Esophagus squamous epithelium (tissue), 5 donors: ENCODE measurements at places on chromosomes 16 and 17. TPM values are rescaled to one million over a fixed set of nuclear protein-coding genes. Genes with fewer than 3 reads are reported as not detected.

DNA sequence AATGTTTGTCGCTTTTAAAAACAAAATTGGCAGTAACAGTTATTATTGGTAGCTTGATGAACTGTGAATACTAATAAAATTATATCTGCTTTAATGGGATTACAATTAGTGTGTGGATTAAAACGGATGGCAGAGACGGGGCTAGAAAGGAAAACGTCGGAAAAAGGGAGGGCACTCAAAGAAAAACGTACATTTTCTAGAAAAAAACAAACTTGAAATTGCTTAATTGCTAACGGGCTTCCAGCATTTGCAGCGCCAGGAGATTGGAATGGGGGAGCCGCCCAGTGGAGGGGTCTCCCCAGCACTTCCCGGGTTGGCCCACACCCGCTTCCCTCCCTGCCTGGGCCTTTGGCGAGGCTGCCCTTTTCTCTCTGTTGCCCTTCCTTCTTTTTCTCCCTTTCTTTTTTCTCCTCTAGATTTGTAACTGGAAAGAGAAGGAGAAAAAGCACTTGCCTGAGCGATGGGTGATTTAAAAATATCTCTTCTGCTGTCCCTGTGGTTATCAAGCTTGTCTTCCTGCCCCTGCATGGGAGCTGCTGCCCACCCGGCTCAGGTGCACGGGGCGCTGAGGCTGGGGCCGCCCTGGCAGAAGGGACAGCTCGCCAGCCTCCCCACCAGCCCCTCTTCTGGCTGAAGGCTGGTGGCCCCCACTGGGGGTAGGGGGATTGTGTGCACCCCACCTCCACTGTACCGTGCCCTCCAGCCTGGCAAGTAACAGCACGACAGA, 5.9 kb downstream of the BAHCC1 start:
- peaks cover 23% of the 10 kb centered on the region for H3K4me1 ChIP-seq
- peak overlapping the region; percentile 62 for H3K4me3 ChIP-seq
- peak overlapping the region; percentile 94 for H3K27ac ChIP-seq
- H3K27me3 ChIP-seq: no peaks in the 10 kb centered on the region
- no peaks in the 10 kb centered on the region for H3K36me3 ChIP-seq

DNA sequence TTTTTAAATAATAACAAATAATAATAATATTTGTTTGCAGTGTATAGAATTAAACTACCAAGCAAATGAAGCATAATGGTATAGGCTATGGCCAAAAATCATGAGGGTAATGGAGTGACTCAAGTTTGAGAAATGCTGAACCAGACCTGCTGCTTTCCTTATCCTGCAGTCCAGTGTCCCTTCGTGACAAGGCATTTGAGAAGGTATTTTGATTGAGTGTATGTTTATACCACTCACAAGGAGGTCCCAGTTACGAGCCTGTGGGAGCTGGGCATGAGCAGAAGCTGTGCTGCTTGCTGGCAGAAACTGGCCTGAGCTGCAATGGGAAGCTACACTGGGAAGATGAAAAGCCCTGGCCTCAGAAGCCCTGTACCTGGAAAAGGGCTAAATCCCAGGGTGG, 50.3 kb downstream of the GNAO1 start:
- no peak overlapping the region for H3K27ac ChIP-seq
- H3K27me3 ChIP-seq: no peaks in the 10 kb centered on the region
- DNase-seq: no peak
- H3K36me3 ChIP-seq: no peaks in the 10 kb centered on the region
- H3K4me3 ChIP-seq: no peak overlapping the region

GRCh38 chr17:70072546-70073309, 2.3 kb upstream of the KCNJ16 start:
- H3K27me3 ChIP-seq: no peaks in the 10 kb centered on the region
- no peak overlapping the region for H3K4me3 ChIP-seq
- H3K27ac ChIP-seq: no peak overlapping the region

DNA sequence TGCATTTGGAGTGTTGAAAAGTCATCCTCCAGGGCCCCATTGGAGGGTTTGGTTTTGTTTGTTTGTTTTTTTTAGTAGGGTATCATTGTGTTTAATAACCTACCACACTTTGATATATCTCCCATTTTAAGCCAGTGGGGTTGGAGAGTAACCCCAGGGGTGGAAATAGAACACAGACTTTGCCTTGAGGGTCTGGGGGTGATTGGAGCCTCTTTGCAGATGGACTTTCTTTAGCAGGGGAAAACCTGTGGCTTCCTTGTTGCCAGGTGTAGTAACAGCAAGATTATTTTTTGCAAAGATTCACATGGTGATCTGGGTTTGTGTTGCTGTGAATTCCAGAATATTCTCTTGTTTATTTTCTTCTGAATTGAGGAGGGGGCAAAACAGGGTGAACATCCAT, 1.5 kb downstream of the ABCC1 start:
- H3K4me3 ChIP-seq: peak overlapping the region; percentile 95
- no peaks in the 10 kb centered on the region for H3K36me3 ChIP-seq
- no peak for DNase-seq
- H3K4me1 ChIP-seq: peaks cover 18% of the 10 kb centered on the region

DNA sequence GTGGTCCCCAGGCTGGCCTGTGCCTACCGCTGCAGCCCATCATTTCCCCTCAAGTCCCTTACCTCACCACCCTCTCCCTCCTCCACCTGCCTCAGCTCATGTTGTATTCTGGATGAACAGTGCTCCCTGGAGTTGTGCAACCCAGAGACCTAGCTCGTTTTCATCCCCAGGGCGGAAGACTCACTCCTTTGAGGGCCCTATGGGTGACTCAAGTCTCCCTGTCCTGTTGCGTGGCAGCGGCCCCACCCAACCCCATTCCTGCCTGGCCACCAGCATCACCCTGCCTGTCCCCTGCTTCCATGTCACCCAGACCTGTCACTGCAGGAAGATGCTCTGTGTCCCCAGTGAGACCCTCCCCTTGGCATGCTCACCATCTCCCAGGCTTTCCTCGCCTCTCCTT, 3.3 kb downstream of the ALOX12B start:
- H3K36me3 ChIP-seq: no peaks in the 10 kb centered on the region
- peaks cover 74% of the 10 kb centered on the region for H3K27me3 ChIP-seq
- H3K4me1 ChIP-seq: peaks cover 27% of the 10 kb centered on the region
- H3K27ac ChIP-seq: no peak overlapping the region
- no peak overlapping the region for H3K4me3 ChIP-seq
- DNase-seq: no peak

DNA sequence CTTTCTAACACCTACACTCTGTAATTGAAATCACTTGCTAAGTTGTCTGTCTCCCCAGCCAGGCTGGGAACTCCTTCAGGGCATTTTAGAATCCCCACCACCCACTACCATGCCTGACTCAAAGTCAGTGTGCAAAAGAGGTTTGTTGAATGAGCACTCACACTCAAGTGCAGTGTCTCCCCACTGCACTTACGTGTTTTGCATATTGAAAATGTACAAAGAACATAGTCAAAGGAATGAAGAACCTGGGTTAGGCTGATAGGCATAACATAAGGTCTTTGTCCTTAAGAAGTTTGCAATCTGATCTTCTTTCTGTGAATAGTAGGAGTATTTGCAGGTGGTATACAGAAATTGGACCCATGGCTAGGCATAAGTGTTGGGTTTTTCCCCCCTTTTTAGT, 33.8 kb upstream of the DDX52 start:
- H3K27ac ChIP-seq: no peak overlapping the region
- H3K36me3 ChIP-seq: no peaks in the 10 kb centered on the region
- no peaks in the 10 kb centered on the region for H3K27me3 ChIP-seq
- H3K4me1 ChIP-seq: no peaks in the 10 kb centered on the region

GRCh38 chr16:88725609-88726407, 19.5 kb downstream of the CTU2 start:
- DNase-seq: no peak
- H3K27me3 ChIP-seq: no peaks in the 10 kb centered on the region
- no peaks in the 10 kb centered on the region for H3K4me1 ChIP-seq
- H3K36me3 ChIP-seq: peaks cover 67% of the 10 kb centered on the region

TEX14 gene
- 0.13 TPM for total RNA-seq

XPO6 gene
- total RNA-seq: 90.8 TPM

UMOD gene
- total RNA-seq: not detected

DNA sequence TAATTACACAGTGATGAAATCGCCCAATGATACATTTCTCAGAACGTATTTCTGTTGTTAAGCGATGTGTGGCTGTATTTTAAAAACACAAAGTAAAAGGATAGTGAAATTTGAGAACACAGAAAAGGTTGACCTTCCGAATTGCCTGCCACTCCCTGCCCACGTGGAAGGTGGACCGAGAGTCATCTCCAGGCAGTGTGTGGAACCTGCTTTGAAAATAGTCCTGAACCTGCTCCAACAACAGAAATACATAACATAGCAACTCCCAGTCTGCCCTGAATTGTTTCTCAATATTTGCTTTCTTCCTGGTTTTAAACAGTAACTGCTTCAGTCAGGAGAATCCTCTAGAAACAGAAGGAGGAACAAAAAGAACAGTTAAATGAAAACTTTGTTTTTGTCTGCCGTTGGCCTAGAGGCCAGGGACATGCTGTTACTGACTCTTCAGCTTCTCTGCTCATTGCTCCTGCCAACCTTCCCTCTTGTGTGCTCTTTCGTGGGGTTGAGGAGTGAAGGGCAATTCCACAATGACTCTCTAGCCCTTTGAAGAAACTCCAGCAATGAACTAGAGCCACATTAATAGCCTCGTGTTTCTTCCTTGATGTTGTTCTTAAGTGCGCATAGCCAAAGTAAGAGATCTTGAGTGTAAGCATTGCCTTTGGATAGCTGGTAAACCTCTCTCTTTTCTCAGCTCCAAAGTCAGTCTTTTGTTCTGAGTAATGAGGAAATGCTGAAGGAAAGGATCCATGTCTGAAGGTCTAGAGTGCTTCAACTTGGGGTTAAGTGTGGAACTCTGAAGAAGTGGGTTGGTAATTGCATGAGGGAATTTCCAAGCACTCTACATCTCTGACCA, 452.5 kb upstream of the CCL2 start:
- no peaks in the 10 kb centered on the region for H3K36me3 ChIP-seq
- H3K27me3 ChIP-seq: no peaks in the 10 kb centered on the region
- H3K4me1 ChIP-seq: no peaks in the 10 kb centered on the region

DNA sequence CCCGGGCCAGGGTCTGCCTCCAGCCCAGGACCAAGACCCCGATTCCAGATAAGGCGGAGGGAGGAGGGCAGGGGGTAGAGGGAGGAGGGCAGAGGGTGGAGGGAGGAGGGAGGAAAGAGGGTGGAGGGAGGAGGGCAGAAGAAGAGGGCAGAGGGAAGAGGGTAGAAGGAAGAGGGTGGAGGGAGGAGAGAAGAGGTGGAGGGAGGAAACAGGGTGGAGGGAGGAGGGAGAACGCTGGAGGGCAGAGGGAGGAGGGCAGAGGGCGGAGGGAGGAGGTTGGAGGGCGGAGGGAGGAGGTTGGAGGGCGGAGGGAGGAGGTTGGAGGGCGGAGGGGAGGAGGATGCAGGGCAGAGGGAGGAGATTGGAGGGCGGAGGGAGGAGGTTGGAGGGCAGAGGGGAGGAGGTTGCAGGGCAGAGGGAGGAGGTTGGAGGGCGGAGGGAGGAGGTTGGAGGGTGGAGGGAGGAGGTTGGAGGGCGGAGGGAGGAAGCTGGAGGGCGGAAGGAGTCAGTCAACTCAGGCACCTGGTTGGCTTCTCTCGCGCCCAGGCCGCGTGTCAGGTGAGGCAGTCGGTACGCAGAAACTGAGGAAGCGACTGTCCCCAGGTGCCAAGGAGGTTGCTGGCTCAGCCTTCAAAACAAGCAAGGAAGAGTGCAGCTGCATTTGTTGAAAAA, 65.2 kb downstream of the KLHDC4 start:
- H3K4me3 ChIP-seq: no peak overlapping the region
- H3K4me1 ChIP-seq: no peaks in the 10 kb centered on the region
- no peak for DNase-seq
- H3K27ac ChIP-seq: no peak overlapping the region
- H3K27me3 ChIP-seq: no peaks in the 10 kb centered on the region
- peaks cover 75% of the 10 kb centered on the region for H3K36me3 ChIP-seq

CRYBA1 gene
- not detected for total RNA-seq

DNA sequence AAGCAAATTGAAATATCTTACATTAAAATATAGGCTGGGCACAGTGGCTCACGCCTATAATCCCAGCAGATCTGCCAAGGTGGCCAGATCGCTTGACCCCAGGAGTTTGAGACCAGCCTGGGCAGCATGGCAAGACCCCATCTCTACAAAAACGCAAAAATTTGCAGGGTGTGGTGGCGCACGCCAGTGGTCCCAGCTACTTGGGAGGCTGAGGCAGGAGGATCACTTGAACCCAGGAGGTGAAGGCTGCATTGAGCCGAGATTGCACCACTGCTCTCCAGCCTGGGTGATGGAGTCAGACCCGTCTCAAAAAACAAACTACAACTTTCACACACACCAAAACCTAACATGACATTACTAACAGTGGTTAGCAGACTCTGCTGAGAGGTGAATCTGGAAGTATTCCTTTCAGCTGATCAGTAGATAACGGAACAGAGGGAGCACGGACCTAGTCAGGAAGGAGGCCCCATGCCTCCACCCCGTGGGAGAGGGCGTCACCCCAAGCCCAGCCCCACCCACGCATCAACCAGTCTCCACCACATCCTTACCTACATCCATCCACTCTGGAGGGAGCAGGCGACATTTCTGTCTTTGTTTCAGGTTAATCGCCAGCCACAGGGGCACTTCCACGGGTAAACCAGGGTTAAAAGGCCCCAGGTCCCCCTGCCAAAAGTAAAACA, 1.7 kb downstream of the GINS2 start:
- no peaks in the 10 kb centered on the region for H3K27me3 ChIP-seq
- H3K4me1 ChIP-seq: peaks cover 8% of the 10 kb centered on the region
- H3K36me3 ChIP-seq: no peaks in the 10 kb centered on the region
- no peak for DNase-seq
- no peak overlapping the region for H3K4me3 ChIP-seq

SHISA6 gene
- total RNA-seq: 1.5 TPM

GRCh38 chr16:28324235-28324886, 32.0 kb downstream of the SBK1 start:
- no peak for DNase-seq
- H3K4me1 ChIP-seq: no peaks in the 10 kb centered on the region
- H3K4me3 ChIP-seq: no peak overlapping the region
- H3K27ac ChIP-seq: no peak overlapping the region
- H3K36me3 ChIP-seq: no peaks in the 10 kb centered on the region
- H3K27me3 ChIP-seq: no peaks in the 10 kb centered on the region

WBP2 gene
- total RNA-seq: 39.7 TPM

DNA sequence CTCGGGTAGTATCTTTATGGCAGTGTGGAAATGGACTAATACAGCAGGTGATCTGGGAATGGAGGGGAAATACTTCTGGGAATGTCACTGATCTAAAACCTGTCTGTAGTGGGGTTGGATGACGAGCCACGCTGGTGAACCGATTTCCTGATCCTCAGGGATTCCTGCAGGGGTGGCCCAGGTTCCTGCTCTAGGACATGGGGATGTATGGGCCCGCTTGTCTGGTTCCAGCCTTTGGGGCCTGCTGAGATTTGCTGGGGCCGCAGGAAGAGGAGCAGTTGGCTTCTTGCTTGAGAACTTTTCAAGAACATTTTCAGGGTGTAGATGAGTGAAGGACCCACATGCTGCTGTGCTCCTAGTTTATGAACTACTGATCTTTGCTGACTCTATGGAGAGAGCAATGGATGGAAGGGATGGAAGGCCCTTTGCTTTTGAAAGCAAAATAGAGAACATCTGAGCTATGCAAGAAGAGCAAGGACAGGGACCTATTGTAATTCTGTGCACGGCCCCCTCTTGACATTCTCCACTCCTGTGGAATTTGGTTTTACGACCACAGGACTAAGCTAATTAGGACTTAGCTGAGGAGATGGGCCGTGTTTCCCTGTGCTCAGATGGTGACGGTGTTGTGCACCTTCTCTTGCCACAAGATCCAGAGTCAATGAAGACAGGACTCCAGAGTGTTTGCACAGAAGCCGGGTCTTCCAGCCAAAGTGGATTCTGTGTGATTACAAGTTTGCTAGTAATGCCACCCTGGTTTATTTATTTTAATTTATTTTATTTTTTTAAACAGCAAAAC, 90.5 kb downstream of the SEC14L1 start:
- H3K4me1 ChIP-seq: peaks cover 29% of the 10 kb centered on the region
- no peak for DNase-seq
- H3K27me3 ChIP-seq: no peaks in the 10 kb centered on the region
- H3K4me3 ChIP-seq: no peak overlapping the region
- no peak overlapping the region for H3K27ac ChIP-seq

DHRS13 gene
- total RNA-seq: 17.0 TPM
